ENCODE measurements at places on chromosomes 1 and 21.

DNA sequence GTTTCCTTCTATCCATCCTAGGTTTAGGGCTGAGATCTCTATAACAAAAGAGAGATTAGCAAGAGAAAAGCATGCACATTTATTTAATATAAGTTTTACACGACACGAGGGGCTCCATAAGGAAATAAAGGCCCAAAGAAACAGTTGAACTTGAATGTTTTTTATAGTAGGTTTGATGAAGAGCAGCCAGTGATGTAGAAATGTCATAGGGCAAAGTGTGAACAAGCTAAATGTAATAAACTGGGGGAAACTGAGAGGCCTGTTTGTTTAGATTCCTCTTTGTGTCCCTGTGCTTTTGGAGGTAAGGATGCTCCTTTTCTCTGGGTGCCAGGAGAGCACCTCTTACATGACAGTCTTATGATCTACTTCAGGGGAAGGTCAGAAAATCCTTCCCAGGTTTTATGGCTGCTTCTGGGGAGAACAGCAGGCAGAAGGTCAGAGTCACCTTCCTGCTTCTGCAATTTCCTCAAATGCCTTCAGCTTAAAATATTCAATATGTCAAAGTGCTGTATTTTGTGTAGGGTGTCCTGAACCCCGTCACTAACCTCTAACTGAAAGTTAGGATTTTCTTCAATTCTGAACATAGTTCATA, 9.5 kb upstream of the HORMAD1 start:
- DNase-seq = no peak

DNA sequence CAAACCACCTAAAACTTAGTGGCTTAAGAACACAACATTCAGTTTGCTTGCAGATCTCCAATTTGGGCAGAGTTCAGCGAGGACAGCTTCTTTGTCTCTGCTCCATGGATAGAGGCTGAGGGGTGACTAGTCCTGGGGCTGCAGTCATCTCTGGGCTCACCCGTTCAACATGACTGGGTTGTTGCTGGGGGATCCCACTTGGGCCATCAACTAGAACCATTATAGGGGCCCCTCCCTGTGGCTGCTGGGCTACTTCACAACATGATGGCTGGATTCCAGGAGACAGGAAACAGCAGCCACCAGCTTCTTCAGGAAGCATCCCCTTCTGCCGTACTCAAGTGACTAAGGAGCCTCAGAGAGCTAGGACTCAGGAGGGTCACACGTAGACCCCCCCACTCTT, 140.9 kb downstream of the RHOU start:
- no peak for DNase-seq

- DNase-seq = no peak
These were observed 4.5 kb upstream of the DDR2 start for GRCh38 chr1:162627662-162628296.

DNA sequence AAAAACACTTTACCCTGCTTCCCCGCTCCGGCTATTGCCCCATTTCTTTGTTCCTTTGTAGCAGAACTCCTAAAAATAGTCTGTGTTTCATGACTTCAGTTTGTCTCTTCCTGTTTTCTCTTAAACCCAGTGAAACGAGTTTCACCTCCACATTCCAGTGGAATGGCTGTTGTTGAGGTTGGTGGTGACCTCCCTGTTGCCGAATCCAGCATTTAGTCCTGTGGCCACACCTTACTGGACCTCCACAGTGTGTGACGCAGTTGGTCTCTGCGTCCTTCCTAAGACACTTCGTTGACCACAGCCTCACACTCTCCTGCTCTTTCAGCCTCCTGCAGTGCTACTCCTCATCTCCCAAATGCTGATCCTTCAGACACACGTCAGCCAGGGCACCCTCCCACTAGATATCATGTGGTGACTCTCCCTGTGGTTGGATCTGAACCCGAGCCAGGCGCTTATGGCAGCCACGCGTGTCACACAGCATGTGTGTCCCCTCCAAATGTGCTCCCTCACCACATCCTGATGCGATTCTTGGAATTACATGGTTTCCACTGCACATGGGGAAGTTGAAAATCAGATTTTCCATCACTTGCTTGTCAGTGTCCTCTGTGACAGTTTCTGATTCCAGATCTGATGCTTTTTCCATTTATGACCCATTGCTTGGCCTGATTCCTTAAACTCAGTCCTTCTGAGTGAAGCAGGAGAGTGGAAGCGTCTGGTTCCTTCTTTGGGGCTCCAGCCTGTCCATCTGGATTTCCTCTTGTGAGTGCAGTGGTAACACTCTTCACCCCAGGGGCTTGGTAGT, 99.1 kb upstream of the ARTN start:
- DNase-seq = no peak

- no peak for DNase-seq
These were observed 13.2 kb upstream of the SSX2IP start for GRCh38 chr1:84703431-84703830.

- DNase-seq = no peak
These were observed 75.7 kb upstream of the RAB4A start for GRCh38 chr1:229195246-229195645.

DNA sequence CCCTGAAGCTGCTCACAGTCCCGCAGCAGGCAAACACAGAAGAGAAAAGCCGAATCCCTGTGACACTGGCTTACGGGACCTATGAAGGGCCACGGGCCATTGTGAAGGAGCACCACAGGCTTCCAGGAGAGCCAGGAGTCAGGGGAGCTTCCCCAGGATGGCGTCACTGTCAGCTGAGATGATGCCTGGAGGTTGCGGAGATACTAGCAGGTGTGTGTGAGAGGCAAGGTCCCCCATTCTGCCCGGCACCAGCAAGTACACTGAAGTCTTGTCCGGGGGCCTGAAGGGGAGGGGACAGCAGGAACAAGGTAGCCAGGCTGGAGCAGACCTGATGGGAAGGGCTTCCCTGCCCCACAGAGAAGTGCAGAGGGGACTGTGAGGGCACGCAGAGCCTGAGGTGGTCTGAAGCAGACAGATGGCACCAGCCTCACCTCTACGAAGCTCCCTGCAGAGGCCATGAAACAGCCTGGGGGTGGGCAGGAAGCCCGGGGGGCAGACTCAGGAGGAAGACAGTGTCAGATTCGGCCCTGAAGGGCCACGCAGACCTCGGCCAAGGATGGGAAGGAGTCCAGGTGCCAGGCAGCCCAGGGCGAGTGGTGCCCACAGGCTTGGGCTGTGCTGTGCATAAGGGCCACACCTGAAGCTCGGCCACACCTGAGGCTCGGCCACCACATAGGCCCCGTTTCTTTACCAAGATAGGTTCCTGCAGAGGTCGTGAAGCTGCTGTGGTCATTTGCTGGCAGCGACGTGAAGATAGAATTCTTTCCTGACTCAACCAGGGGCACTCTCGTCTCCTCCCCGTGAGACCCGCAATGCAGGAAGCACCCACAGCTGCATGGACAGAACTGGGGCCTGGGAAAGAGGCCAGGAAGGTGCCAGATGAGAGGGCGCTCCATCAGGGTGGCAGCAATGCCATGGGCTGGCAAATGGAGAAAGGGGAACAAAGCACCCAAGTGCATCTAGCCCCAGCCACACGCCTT, 10.1 kb downstream of the TCP10L start:
- no peak for DNase-seq

GRCh38 chr1:226370144-226370923, 37.6 kb downstream of the PARP1 start:
- no peak for DNase-seq

DNA sequence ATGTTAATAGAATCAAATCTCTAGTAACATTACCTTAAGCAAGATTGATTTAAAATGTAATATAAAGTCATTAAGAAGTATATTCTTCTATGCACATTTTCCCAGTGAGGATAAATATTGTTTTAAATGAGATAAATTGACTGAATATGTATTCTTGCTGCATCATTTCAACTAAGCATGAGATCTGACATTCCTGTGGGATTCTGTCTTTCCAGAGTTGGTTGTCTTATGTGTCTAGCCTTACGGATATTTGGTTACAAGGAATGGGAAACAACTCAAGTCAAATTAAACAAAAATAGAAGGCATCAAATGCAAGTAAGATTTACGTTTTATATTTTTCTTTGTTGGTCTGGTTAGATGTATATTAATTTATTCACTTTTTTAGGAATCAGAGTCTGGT, 287.5 kb downstream of the PTGER3 start:
- no peak for DNase-seq

- no peak for DNase-seq
These were observed 12.1 kb downstream of the SFPQ start for GRCh38 chr1:35180776-35181374.

- no peak for DNase-seq
These were observed 16.9 kb downstream of the ATG4C start for GRCh38 chr1:62800825-62801306.

DNA sequence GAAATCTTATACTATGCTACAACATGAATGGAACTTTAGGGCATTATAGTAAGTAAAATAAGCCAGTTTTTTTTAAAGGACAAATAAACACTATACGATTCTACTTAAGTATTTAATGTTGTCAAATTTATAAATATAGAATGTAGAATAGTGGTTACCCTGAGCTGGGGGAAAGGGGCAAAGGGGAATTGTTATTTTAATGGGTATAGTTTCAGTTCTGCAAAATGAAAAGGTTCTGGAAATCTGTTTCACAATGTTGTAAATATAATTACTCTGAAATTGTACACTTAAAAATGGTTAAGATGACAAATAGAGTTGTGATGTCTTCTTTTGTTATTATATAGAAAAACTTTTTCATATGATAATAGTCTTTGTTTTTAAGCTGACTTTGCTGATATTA, 366.3 kb downstream of the MRPL39 start:
- no peak for DNase-seq

GRCh38 chr21:37130971-37131370, 57.9 kb downstream of the TTC3 start:
- DNase-seq = no peak

DNA sequence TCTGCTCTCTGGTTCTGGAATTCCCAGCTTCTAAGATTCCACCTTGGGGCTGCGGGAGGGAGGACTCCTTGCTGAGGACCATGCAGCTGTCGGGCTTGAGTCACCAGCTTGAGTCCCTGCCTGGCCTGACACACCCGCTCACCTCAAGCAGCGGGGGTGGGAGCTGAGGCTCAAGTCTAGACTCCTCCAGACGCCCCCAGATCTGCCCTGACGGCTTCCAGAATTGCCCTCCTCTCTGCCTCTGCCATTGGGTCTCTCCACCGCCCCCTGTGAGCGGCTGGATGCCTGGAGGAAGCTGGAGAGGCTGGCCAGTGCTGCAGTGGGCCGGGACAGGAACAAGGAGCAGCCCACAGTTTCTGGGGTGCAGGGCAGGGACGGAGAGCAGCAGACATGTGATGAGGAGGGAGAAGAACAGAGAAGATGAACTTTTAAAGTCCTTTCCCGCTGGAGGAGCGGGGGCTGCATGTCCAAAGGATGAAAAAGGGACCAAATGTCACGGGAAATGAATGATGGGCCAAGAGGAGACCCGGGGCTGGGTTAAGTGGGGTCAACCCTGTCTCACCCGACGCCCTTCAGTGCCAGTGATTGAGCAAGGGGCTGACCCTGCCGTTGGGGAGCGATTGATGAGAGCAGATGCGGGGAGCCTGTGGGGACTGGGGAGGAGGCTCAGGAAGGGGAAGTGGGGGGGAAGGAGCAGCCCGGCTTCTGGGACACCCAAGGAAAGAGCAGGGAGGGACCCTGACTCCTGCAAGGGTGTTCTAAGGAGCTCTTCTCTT, 13.5 kb downstream of the CRABP2 start:
- no peak for DNase-seq

- no peak for DNase-seq
These were observed 109.3 kb downstream of the DMRTB1 start for GRCh38 chr1:53568540-53568939.

DNA sequence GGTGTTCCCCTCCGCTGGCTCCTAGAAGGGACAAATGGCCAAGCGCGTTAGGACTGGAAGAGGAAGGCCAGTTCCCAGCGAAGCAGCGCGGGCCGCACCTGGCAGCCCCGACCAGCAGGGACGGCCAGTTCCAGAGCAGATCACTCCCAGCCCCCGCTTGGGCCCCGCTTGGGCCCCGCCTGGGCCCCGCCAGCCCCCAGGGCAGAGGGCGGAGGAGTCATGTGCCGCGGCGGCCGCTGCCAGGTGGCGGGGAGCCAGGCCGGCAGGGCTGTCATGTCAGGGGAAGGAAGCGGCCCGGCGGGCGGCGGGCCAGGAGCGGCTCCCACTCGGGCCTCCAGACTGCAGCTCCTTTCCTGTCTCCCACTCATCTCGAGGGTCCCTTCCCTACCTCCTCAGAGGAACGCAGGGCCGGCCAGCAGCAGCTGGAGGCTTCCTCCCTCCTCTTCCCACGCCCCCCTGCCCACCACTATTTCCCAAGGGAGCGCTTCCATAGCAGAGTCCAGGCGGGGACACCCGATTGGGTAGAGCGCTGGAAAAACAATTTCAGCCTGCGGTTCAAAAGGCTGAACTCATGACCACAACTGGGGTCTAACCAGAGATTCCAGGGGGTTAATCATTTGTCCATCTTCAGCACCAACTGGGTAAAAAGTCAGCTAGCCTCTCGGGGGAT, 16.5 kb downstream of the ZNF697 start:
- peak; percentile 63 for DNase-seq

- no peak for DNase-seq
These were observed 49.8 kb downstream of the SLC16A1 start for GRCh38 chr1:112906150-112906698.

- DNase-seq = no peak
These were observed 21.5 kb downstream of the GJA5 start for GRCh38 chr1:147738739-147739476.

DNA sequence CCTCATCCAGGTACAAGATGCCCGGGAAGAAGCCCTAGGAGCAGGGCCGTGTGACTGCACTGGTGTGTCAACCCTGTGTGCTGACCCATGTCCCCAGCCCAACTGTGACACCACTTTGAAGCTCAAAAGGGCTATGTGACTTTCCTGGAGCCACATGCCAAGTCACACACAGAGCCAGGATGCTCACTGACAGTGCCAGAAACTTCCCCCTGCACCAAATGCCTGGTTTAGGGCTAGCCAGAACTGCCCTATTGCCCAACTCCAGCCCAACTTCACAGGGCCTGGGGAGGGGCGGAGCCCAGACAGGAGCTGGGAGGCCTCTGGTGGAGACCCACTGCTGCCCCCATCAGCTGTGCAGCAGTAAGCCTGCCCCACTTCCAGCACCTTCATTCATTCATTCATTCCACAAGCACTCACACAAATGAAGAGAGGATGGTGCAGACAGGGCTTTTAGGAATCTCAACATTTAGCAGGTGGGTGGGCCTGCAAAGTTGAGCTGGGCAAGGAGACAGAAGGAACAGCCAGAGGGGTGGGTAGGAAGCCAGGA, 36.7 kb downstream of the KCNQ4 start:
- DNase-seq = no peak

GRCh38 chr1:28540651-28541050, 12.2 kb upstream of the TRNAU1AP start:
- no peak for DNase-seq

- DNase-seq = no peak
These were observed 508.6 kb downstream of the KIF26B start for GRCh38 chr1:245663373-245663772.

Data from NCI-H1092 (cell line).